T1000 (cell line): ENCODE measurements at places on chromosomes 5 and 9.

DNA sequence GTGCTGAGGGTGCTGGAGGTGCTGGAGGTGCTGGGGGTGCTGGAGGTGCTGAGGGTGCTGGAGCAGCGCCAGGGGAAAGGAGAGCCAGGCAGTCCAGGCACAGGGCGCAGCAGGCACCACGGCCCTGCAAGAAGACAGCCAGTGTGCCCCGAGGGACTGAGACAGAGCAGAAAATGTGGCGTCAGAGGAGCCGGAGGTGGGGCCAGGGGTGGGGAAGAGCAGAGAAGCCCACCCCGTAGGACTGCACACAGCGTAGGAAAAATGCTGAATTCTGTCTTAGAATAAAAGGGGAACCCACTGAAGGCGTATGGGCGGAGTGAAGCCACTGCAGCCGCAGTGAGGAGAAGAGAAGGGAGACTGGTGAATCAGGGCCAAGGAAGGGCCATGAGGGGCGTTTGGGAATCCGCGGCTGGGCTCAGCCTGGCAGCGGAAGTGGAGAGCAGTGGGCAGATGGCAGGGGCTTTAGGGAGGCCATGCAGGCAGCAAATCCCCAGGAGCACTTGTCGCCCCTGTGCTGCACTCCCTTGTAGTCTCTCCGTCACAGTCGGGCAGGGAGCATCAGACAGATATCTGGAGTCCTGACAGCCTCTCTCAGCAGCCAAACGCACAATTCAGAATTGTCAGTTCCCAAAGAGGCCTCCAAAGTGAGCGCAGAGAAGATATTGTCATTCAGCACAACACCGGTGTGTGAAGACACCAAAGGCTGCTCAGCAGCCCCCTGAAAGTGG lies 35.9 kb upstream of the LECT2 start:
- no peak for DNase-seq

DNA sequence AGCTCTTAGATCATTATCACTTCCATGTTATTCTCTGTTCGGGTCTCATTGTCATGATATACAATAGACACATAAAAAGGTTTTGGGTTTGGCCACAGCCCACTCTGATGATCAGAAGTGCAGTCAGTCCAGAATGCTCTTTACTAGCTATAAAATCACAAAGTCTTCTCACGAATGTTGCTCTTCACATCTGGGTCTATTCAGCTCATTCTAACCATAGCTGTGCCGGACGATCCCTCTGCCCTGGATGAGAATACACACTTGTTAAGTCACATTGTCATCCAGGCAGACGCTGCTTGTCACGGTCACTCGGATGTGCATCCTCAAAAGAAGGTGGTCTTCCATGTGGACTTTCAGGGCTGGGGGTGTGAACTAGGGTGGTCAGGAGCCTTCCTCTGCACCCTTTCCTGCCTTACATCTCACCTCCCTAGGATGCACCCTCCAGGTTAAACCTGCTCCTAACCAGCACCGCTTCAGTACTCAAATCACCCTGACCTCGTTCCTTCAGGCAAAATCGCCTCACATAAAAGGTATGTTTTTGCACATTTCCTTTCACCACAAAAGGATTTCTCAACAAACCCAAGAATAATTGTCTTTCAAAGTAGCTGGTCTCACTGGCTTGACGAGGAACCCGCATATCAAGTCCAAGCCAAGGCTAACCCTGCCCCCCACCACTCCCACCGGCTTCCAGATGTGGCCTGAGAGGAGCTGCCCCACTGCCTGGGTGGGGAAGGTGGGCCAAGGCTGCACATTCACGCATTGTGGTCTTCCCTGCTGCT lies 21.9 kb downstream of the ANKH start:
- no peak for DNase-seq

GRCh38 chr9:124899845-124900244 lies 37.9 kb downstream of the ARPC5L start:
- DNase-seq: no peak

GRCh38 chr5:124831687-124832240 lies 85.3 kb upstream of the ZNF608 start:
- DNase-seq: no peak

DNA sequence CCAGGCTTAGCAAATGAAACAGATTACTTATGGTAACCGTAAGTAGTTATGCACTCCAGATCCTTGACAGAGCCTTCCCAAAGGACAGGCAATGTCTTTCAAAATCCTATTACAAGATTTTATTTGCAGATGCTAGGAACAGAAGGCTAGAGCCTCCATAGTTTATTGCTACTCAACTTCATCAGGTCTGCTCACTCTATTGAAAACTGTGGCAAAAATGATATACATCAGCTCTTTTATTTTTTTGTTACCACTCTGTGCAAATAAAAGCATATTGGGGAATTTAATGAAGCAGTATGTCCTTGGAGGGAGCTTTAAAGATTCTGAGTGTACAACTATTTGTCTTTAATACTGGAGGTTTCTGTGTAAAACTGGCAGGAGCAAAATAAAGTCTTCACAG lies 46.5 kb downstream of the SLC44A1 start:
- no peak for DNase-seq

DNA sequence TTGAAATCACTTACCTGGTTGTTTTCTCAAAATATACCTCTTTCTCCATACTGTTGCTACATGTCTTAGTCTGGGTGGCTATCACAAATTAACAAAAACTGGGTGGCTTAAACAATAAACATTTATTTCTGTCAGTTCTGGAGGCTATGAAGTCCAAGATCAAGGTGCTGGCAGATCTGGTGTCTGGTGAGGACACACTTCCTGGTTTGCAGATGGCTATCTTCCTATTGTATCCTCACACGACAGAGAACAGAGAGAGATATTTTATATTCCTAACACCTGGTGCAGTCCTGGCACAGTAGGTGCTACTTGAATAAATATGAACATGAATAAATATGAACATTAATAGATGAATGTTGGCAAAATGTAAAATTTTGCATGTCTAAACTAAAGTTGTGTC lies 164.3 kb upstream of the ACOT12 start:
- DNase-seq: no peak

DNA sequence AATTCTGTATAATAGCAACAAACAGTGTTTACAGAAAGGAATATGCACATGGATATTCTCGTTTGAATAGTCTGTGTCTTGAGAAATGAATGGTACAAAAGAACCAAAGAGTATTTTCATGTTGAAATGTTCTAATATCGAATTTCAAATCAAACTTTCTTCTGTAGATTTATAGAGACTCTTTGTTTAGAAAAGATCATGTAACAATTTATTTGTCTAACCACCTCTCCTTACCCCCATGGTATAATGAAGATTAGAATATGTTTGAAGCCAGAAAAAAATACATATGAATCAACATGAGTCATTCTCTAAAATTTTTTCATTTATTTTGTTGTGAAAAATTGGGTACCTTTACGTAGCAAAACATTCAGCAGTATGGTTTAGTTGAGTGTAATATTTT lies 285.6 kb downstream of the PRR16 start:
- no peak for DNase-seq

DNA sequence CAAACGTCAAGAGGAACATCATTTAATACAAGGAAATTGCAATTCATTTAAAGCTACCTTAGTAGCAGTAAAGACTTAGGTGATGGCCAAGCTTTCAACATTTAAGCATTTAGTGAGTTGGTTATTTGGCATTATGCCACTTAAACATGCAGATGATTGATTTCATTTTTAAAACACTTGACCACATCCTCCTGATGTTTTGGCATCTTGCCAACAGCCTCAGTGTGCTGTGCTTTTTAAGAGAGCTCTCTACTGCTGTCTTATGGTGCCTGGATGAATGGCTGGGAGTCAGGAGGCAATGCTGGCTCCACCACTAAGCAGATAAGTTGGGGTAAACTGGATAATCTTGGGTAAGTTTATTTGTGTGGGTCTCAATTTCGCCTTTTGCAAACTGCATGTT lies 364.5 kb downstream of the MAN2A1 start:
- DNase-seq: peak; percentile 3

DNA sequence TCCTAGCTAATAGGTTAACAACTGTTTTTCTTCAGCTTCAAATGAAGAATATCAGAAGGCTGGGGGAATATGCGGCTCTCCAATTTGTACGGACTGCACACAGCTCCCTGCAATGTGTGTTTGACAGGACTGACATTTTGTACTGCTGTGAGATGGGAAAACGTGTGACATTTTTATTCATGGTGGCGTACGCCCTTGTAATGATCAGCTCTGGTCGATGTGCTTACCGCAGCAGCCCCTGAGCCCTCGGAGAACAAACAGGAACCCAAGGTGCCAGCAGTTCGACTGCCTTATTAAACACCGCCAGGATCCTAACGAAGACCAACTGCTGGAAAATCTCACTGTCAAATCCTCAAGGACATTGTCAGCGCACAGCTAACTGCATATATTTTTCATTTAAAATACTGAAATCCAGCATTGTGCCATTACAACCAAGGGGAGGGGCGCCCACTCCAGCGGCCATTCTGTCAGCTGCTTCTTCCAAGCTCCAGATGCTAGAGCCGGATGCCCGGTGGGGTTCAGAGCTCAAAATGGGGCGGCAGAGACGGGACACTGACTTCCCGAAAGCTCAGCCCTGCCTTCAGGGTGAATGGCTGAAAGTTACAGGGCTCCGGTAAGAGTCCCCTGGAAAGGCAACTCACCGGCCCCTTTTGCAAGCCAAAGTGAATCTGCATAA lies 66.8 kb downstream of the CRB2 start:
- no peak for DNase-seq

DNA sequence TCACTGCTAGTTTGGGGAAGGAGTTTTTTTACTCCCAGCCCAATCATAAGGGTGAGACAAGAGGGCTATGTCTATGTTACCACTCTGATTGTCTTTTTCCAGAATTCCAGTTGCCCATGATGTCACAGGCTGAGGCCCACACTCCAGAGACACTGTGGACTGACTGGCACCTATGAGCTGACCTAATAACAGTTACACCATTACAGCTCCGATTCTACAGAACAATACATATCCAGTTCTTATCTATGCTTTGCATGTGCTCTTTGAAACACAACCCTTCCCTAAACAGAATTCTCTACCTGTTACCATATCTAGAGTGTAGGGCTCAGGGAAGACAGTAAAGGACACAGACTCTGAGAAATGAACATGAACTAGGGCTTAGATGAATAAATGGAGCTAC lies 45.7 kb upstream of the ALDOB start:
- DNase-seq: no peak

GRCh38 chr5:42870882-42871418 lies 59.3 kb upstream of the SELENOP start:
- DNase-seq: no peak

DNA sequence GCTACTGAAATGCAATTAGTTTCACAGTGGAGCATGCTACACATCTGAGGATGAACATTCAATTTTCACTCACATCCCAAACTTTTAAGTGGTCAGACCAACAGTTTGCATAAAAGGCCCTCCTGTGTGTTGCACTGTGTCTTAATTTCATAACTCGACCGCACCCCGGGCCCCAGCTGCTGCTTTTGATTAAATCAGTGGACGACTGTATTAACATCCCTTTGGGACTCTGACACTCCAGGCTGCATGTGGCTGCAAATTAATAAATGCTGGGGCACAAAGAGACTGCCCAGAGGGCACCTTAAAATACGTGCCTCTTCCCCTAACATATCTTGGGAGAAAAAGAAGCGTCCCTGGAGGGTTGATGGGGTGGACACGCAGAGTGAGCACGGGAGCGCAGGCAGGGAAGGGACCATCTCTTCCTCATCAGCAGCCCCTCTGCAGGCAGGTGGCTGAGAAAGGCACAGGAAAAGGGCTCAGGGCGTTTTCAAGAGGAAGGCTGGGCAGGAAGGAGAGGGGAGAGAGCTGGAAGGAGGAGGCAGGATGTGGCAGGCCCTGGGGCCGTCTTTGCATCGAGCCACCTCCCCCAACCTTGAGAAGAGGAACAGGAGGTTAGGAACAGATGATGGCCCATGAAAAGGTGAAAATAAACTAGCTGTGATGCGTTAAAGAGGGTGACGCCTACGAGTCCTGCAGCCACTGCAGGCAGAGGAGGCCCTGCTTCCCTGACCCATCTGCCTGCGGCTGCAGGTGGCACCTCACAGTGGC lies 18.6 kb downstream of the MED10 start:
- DNase-seq: no peak

- DNase-seq: no peak
These were observed 56.2 kb upstream of the ABCA1 start for GRCh38 chr9:104984121-104984520.

DNA sequence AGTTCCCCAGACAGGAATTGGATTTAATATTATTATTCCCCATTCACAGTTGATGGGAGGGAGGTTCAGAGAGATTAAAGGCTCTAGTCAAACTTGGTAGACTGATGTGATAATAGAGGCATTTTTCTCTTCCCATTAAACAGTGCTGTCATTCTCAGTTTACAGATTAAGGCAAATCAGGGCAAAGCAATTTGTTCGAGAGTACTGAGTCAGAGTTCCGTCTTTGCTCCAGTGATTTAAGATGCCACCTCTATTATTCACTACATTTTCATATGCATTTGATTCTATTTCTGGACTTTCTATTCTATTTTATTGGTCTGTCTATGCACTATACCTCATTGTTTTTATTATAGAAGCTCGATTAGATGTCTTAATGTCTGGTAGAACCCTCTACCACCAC lies 201.0 kb upstream of the RAI14 start:
- DNase-seq: no peak

DNA sequence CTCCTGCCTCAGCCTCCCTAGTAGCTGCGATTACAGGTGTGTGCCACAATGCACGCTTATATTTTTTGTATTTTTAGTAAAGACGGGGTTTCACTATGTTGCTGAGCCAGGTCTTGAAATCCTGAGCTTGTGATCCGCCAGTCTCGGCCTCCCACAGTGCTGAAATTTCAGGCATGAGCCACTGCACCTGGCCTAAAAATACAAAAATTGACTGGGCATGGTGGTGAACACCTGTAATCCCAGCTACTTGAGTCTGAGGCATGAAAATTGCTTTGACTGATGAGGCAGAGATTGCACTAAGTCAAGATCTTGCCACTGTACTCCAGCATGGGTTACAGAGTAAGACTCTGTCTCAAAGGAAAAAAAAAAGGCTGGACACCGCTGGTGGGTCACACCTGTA lies 13.1 kb upstream of the DYNC2I2 start:
- no peak for DNase-seq

- DNase-seq: no peak
These were observed 244.4 kb downstream of the FANCC start for GRCh38 chr9:95073042-95073607.

- DNase-seq: peak; percentile 45
These were observed 67.8 kb downstream of the LHX2 start for GRCh38 chr9:124079176-124079925.
